ENCODE measurements at places on chromosomes 7 and 10.

DNA sequence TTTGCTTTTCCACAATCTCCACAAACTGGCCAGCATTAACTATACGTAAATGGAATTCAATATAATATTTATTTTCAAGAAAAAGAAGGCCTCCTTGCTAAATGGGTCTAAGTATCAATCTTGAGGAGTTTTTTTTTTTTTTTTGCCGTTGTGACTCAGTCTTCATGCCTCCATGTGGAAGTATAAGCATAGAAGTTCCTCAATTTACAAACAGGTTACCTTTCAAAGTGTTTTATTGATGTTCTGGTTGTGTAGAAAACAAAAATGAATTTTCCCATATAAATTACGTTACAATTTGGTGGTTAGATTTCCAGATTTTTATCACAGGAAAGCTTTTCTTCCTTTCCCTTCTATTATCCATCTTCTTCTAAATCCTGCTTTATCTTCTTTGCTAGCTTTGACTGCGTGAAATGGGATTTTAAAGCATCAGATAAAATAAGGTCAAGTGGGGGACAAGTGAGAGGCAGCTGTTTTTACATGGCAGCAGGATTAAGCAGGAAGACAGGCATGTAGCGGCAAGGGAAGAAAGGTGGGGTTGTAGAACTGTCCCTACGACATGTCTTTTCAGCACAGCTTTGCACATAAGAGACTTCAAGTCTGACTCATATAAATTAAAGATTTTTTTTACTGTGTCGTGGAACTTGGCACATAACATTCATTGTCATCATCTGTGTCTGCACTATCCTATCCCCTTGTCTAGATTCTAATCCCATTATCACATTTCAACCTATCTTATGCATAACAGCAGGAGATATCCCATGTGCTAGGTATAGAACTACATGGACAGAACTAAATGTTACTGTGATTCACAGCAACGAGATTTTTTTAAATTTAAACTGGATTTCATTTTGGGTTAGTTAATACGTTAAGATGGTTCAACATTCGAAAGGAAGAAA lies 135.3 kb upstream of the FAM3C start:
- DNase-seq, result no peak

GRCh38 chr10:113230011-113230610 lies 280.1 kb downstream of the TCF7L2 start:
- DNase-seq, result no peak

GRCh38 chr10:102652170-102652916 lies 8.1 kb downstream of the TRIM8 start:
- DNase-seq, result no peak

GRCh38 chr7:148687555-148687954 lies 11.1 kb upstream of the CUL1 start:
- no peak for DNase-seq

DNA sequence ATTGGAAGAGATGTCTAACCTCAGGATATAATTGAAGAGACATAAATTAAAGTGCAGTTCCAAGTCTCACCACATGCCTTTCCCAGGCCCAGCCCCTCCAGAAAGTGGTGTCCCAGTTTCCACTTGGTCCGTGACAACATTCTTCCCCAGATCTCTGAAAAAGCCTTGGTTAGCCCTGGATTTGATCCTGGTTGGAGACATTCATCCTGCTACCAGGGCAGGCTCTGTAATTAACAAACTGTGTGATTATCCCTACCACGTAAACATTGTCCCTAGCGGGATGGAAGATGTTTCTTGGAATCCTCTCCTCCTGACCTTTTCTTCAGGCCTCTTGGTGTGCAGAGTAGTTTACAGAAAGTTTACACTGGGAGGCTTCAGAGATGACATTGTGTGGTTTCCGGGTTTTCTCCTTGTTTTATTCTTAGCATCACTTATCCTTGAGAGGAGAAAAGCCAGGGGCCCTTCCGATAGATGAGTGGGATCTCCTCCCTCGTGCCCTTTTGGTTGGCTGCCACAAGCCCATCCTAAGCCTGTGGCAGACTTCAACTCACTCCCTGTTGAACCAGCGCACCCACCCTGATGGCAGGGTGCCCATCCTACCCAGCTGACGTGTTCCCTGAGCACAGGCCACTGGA lies 83.8 kb downstream of the COL13A1 start:
- no peak for DNase-seq

GRCh38 chr10:78868048-78868447 lies 200.7 kb upstream of the ZMIZ1 start:
- no peak for DNase-seq

GRCh38 chr7:22444181-22444971 lies 55.6 kb downstream of the STEAP1B start:
- no peak for DNase-seq

GRCh38 chr10:49398000-49398861 lies 2.3 kb upstream of the DRGX start:
- no peak for DNase-seq
